ENCODE measurements at places on chromosomes 6 and 20.

DNA sequence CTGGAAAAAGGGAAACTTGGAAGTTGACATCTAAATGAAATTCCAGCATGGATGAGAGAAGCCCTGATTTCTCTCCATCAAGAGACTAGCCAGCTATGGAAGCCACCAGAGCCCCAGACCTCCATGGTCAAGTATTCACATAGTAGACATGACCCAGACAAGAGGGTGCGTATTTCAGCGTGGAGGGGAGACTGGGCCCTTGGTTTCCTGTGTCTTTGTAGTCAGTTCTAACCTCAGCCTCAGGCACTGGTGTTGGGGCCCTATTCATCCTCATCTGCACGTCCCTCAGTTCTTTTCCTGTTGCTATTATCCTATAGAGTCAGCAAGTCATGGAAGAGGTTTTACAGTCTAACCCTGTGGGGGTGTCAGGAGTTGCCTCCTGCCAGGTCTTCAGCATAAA is 12.5 kb downstream of the GNL1 start:
- no peak for DNase-seq

DNA sequence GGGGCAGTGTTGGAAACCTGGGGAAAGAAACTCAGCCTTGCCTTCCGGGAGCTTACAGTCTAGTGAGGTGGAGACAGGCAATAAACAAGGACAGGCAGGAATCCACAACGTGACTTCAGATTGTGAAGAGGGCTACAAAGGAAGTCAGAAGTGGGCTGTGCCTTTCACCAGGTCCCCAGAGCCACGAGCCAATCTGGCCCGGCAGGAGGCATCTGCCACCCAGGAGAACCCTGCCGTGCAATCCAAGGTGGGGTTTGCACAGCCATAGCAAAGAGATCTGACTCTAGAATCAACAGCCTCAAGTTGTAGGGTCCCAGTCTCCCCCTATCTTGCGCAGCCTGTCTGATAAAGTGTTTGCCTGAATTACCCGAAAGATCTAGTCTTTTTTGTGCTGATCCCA is 5.5 kb downstream of the SLC32A1 start:
- no peak for DNase-seq

DNA sequence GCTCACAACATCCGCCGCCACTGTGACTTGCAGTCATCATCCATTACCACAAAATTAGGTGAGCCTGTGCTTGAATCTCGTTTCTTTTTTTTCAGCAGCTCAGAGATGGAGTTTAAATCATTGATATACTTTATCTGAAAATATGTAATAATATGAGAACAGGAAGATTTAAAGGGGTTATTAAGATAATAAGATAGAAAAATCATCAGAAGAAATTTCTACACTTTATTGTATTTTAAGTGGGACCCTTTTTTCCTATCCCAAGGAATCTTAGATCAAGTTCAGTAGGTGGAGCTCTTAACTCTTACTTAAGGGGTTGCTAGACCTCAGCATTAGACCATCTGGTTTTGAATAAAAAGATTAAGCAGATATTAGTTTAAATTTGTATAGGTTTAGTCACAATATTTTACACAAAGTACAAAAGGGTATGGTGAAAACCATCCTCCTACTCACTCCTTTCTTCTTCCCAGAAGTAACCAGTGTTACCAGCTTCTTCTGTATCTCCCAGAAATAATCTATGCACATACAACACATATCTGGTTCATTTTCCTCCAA is 9.4 kb upstream of the NCOA7 start:
- DNase-seq = no peak

- peak; percentile 50 for DNase-seq
Observed at GRCh38 chr6:113564371-113565171, 292.6 kb upstream of the MARCKS start.

GRCh38 chr20:46558511-46558959 is 8.1 kb upstream of the OCSTAMP start:
- no peak for DNase-seq

GRCh38 chr20:5481872-5482271 is 165.1 kb upstream of the PROKR2 start:
- no peak for DNase-seq

- DNase-seq = peak; percentile 43
Observed at GRCh38 chr6:45423111-45423823, 45.5 kb upstream of the SUPT3H start.

DNA sequence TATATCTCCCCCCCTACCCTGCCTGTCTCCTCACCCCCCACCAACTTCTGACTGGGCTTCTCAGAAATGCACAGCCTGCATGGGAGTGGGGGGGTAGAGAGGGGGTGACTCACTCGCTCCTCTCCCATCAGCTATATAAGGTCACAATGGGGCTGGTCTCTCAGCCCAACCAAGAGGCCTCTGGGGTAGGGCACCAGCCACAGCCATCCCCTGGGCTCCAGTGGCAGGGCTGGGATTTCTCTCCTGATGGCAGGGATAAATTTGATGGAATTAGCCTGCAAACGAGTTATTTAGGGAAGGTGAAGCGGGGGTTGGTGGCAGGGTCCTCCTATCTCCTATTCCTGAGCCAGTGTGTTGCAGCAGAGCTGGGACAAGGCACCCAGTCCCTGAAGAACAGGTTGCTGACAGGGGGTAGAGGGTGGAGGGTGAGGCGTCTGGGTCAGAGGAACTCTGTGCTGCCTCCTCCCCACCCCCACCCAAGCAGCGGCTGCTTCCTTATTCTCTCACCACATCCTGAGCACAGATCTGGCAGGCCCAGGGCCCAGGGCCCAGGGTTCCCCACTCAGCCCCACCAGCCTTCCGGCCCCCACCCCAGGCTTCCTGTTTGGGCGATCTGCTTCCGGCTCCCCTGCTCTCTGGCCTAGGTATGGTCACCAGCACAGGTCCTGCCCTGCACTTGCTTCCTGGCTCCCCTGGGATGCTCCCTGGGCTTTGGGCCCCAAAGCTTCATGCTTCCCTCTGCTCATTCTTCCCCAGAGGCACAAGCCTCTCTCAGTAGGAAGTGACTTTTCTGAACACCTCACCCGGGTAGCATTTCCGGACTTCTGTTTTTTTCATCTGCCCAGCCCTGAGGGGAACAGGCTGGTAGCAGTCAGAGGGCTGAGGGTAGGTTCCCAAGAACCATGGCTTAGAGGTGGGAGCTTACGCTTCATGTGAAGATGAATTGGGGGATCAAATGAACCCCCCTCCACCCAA is 4.0 kb downstream of the PPP1R18 start:
- no peak for DNase-seq

DNA sequence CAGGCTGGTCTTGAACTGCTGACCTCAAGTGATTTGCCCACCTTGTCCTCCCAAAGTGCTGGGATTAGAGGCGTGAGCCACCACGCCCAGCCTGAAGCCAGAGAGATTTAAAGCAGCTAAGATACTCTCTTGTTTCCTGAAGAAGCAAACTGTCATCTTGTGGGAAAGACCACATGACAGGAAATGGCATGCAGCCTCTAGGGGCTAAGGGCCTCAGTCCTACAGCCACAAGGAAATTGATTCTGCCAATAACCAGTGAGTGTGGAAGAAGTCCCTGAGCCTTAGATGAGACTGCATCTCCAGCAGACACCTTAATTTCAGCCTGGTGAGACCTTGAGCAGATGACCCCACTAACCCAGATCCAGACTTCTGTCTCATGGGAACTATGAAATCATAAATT is 40.9 kb downstream of the KIZ start:
- no peak for DNase-seq

GRCh38 chr6:73520688-73521350 is at the start of gene EEF1A1:
Gene EEF1A1 (minus strand): TSS chr6:73521032. CDS start chr6:73520026, 1,006 bp downstream.
- DNase-seq = peak; percentile 99

GRCh38 chr20:44071526-44072111 is 115.4 kb downstream of the JPH2 start:
- DNase-seq = no peak

DNA sequence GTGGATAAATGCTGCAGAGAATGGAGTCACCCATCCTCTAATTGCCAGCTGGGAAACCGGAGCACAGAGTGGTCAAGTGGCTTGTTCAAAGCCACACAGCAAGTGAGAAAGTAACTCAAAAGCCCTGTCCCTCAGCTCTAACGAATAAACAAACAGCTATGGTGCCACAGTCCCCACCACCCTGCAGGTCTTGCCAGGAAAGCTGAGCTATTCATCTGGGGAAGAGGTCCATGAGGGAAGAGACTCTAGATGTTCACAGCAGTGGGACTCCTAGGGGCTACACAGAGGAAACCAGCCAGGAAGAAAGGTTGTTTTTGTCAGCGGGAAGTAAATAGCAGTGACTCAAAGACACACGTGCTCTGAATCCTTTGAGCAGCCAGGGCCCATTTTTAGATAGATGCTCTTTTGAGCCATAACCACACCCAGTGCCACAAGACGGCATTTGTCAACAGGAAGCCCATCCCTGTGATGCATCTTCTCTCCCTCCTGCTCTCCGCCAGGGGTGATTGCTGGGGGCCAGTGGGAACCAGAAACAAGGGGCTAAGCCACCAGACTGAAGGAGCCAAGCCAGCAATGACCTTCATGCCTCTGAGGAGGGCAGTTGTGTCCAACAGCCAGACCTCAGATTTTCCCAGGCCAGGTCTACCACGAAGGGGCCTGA is 32.4 kb upstream of the TCP11 start:
- no peak for DNase-seq

DNA sequence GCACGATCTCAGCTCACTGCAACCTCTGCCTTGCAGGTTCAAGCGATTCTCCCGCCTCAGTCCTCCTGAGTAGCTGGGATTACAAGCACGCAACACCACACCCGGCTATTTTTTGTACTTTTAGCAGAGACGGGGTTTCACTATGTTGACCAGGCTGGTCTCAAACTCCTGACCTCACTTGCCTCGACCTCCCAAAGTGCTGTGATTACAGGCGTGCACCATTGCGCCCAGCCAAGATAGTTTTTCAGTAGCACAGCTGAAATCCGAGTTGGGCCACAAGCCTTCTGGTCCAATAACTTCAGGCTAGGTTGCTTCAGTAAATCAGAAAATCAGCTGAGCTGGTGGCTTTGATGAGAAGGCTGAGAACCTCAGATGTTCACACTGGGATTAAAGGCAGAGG is 65.7 kb downstream of the TRAM2 start:
- DNase-seq = no peak

- no peak for DNase-seq
Observed at GRCh38 chr6:159493231-159493897, 199.7 kb downstream of the SOD2 start.

- no peak for DNase-seq
Observed at GRCh38 chr6:169997930-169998218, 246.5 kb downstream of the ERMARD start.

GRCh38 chr6:128516514-128516898 is 3.9 kb downstream of the PTPRK start:
- DNase-seq = no peak

DNA sequence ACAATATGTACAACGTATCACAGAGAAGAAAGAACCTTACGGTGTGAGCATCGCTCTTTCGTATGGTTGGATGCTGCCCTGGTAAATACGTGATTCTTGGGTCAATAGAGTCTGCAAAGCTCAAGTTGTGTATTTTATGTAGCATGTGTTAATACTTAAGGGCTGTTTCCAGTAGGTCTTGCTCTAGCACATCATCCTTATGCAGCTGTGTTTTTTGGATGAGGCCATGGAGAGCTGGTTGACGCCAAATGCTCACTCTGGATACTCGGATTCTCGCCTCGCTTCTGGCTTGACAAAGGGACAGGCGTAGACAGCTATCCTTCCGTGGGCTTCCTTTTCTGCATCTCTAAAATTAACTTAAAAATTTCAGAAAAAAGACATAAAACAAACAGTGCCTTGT is 38.9 kb downstream of the SNRNP48 start:
- no peak for DNase-seq

DNA sequence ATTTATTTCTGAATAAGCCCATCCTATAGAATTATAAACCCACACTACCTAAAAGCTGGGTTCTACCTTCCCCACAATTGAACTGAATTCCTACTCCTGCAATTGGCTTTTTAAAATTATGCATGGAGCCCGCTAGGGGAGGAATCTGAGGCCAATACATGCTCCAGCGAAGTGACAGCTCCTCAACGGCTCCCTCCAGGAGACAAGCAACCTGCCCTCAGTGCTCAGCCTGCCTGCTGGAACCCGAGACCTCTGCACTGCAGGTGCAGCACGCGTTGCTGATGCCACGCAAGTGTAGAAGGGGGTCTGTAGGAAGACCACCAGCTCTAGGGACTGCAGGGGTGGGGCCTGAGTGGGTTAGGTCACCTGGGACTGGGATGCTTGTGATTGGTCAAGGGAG is 170.2 kb upstream of the CDYL start:
- DNase-seq = no peak

DNA sequence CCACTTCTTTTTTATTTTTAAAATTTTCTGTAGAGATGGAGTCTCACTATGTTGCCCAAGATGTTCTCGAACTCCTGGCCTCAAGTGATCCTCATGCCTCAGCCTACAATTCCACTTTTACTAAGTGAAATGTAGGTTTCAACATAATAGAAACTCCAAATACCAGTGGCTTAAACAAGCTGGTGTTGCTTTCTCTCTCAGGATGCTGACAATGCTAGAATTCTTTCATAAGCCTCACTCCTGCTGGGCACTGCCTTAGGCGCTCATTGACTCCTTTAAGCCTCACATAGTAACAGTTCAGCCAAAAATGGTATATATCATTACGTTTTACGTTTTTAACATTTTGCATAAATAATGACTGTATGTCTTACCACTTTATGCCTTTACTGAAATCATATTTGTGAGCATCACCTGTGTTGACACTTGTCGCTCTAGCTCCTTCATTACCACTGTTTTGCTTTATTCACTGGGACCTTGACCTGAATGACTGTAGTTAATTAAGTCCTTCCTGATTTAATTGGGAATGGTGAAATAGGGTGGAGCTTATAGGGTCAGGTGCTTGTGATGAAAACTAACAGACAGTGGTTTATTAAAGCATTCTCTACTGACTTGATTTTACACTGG is 3.9 kb upstream of the CST9 start:
- no peak for DNase-seq

DNA sequence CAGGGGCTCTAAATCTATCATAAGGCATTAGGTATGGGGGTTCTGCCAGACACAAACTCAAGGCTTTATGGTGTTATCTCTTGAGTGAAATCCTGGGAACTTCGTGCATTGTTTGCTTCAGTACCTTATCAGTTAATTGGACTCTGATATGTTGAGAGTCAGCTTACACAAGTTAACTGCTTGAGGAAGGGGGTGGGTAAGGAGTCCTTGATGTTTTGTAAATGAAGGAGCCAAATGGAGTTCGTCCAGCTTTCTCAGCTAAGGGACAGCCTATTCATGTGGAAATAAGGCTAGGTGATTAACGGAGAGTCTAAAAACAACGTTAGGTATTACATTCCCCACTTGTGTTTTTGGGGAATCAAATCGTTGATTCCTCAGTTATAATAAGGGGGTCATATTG is 157.4 kb downstream of the TRIM27 start:
- no peak for DNase-seq

- no peak for DNase-seq
Observed at GRCh38 chr6:156087487-156087886, 631.8 kb upstream of the NOX3 start.

GRCh38 chr6:154329350-154330170 is 27.0 kb downstream of the IPCEF1 start:
- DNase-seq = no peak

GRCh38 chr6:148240461-148240840 is 102.2 kb upstream of the SASH1 start:
- no peak for DNase-seq
